ENCODE measurements at places on chromosomes 4 and X.

GRCh38 chrX:144006811-144007210 is 122.9 kb downstream of the UBE2NL start:
- no peak for DNase-seq

DNA sequence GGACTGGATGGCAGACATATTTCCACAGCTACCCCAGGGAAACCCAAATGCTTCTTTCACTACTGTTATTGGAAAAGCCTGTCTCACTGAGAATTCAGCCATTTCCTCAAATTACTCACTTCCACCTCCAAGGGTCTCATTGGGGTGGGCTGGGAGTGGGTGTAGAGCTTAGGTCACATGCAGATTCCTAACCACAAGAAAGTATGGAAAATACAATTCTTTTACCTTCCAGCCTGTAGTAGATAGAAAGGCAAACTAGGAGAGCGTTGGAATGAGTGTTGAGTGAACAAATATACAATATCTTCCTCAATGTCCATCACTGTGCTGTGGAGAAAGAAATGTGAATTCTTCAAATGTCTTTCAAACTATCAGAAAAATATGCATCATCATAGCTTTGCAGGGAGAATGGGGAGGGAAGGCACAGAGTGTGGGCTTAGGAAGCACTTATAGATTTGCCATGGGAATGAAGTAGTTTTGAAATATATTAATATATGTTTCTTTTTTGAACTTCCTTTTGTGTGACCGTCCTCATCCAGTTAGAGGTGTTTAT is 245.3 kb upstream of the JADE1 start:
- no peak for DNase-seq

DNA sequence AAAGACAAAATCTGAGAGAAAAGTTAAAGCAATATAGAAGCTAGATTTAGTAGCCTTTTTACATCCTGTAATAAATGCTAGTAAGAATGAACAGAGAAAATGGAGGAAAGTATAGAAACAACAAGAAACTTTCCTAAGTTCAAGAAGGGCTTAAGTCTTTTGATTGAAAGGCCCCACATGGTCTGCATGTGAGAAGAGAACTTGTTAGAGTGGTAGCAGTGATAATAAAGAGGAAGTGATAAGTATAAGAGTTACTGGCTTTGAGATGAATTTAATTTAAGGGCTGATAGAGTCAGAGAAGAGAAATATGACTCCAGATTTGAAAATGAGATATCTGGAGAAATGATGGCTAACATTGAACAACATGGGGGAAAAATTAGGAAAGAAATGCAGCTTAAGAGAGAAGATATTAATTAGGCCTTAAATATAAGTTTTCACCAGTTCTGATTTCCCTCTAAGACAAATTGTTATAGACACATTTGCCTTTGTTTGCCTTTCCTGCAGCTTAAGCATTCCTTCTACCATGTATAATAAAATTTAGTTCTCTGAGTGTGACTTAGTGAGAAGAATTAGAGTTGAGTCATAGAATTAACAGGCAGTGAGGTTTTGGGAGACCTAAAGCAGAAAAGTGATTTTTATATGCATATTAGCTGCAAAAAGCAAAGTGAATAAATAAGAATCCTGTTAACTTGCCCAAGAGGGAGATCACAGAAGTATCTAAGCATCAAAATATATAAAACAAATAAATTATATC is 18.4 kb downstream of the ZFX start:
- DNase-seq = no peak

GRCh38 chr4:73068491-73069337 is 802 bp downstream of the COX18 start:
- DNase-seq = peak; percentile 58

DNA sequence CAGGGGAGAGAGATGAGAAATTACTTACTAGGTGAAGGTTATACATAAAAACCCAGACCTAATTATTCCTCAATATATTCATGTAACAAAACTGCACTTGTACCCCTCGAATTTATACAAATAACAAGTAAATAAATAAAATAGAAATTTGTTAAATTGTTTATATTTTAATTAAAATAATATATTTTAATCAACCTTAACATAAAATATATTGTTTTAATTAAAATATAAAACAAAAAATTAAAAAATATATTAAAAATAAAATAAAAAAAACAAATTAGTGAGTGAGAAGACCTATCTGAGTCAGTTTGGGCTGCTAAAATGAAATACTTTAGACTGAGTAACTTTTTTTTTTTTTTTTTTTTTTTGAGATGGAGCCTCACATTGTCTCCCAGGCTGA is 87.4 kb upstream of the PCDH7 start:
- no peak for DNase-seq

DNA sequence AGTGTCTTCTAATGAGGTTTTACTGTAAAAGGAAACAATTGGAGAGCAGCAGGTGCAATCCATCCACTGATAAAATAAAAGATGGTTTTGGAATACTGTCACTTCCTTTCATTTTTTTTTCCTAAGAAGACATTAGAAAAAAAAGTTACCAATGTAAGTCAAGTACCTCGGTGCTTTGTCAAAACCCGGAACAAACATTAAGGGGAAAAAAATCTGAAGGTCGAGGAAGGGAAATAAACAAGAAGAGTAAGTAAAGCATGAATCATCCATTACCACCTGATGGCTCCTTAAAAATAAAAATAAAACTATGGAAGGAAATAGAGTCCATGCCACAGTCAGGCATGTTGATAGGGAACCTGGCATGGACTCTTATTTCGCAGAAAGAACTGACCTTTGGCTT is 15.3 kb upstream of the XPNPEP2 start:
- no peak for DNase-seq

- DNase-seq = no peak
Observed at GRCh38 chr4:40563401-40563800, 66.3 kb downstream of the RBM47 start.

GRCh38 chrX:46737041-46737440 is 21.9 kb downstream of the SLC9A7 start:
- no peak for DNase-seq

DNA sequence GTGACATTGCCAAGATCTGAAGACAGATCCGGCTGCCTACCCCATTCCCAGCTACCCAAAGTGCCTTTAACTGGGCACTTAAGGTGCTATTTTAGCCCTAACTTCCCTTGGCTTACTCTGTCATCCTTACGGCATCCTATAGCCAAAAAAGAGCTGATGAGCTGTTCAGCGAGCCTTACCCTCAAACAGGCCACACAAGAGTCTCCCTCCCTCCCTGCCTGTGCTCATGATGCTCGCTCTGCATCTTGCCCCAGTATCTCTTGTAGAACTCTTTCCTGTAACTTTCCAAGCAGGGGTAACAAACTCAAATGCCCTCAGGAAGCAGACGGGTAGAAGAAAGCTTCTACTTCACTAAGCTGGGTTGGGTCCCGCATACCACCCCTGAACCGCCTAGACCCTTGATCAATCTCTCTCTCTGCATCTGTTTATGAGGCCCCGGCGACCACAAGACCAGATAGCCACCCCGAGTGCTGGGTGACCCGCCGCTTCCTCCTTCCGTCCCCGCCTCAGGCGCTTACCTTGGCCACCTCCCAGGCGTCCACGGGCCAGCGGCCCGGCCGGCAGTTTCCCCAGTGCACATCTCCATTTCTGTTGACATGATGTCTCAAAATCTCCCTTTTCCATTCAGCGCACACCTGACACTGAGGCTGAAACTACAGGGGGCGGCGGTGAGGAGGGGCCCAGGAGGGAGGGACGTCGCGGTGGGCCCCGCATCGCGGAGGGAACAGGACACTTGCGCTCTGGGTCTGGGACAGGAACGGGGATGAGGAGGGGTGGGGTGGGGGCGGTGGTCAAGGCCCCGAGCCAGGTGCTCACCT is 663 bp downstream of the CXorf38 start:
- DNase-seq = no peak

- DNase-seq = no peak
Observed at GRCh38 chrX:18890049-18890381, 93.9 kb downstream of the PHKA2 start.

DNA sequence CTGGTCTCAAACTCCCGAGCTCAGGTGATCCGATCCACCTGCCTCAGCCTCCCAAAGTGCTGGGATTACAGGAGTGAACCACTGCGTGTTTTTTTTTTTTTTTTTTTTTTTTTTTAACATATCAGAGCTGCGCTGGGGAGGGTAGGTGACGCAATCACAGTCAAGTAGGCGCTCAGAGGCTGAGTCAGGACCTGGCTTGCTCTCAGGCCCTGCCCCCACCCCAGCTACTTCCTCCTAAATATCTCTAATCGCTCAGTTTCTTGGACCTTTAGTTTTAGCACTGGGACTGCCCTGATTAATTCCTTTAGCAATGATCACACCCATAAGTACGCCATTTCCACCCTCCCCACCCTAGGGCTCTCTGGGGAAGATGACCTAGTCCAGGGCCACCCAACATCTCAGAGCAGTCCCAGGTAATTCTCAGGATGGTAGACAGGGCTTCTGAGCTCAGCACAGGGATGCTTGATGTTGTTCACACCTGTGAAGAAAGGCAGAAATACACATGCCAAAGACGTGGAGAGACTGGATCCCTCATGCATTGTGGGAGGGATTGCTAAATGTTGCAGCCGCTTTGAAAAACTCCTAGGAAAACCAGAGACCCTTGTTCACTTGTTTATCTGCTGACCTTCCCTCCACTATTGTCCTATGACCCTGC is 50.2 kb downstream of the DDX3X start:
- no peak for DNase-seq

DNA sequence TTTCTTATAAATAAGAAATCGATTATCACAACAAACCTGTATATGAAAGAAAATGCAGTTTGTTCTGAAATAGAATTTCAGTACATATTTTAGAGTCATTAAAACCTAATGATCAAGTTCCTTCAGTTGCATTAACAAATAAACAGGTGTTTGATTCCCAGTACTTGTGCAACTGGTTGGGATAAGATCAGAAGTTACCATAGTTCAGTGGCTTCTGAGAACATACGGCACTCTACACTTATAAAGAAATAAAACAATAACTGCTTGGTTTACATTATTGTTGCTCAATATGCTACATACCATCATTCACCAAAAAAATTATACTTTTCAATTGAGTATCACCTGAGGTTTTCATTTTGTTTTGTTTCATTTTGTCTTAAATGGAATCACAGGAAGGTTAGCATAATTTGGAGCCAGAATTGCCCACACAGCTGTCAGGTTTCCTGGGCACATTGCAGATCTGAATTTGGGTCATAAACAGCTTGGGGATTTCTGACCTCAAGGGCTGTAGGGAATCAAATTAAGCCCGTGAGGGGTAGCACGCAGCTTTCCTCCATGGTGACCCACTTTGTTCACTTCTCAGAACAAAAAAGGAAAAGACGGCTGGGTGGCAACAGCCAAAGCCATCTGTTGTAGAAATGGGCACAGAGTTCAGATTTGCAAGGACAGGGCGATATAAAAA is 14.9 kb upstream of the CCNG2 start:
- no peak for DNase-seq

DNA sequence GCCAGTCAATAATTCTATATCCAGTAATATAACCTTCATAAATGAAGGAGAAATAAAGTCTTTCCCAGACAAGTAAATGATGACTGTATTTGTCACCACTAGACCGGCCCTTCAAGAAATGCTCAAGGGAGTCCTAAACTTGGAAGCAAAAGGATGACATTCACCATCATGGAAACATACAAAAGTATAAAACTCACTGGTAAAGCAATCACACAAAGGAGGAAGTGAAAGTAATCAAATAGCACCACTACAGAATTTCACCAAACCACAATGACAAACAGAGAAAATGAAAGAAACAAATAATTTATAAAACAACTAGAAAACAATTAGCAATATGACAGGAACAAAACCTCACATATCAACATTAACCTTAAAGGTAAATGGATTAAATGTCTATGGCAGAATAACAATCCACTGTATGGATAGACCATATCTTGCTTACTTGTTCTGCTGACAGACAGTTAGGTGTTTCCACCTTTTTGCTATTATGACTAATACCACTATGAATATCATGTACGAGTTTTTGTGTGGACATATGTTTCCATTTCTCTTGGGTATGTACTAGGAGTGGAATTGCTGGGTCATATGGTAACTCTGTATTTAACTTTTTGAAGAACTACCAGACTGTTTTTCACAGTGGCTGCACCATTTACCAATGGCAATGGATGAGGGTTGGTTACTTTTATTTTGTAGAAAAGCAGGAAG is 44.9 kb downstream of the NAT8L start:
- DNase-seq = no peak

DNA sequence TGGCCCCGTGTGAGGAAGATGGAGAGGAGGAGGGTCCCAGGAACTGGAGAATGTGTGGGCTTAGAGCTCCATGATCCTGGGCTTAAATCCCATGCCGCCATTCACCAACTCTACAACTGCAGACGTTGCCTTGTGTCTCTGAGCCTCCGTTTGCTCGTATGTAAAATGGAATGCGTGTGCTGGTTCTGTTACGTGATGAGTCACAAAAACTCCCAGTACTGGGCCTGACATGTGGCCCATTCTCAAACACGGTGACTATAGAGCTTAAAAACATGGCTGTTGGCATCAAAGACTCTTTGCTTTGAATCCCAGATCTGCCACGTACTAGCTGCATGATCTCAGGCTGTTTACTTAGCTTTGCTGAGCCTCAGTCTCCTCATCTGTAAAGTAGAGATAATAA is 13.0 kb upstream of the AFAP1 start:
- no peak for DNase-seq
